Stimulated activated CD4-positive, alpha-beta T cell treated with anti-CD3 and anti-CD28 coated beads, TNF-alpha, amount 100 ng/mL, for 24 hours (primary cell): ENCODE measurements at places on chromosomes 12 and 14.

DNA sequence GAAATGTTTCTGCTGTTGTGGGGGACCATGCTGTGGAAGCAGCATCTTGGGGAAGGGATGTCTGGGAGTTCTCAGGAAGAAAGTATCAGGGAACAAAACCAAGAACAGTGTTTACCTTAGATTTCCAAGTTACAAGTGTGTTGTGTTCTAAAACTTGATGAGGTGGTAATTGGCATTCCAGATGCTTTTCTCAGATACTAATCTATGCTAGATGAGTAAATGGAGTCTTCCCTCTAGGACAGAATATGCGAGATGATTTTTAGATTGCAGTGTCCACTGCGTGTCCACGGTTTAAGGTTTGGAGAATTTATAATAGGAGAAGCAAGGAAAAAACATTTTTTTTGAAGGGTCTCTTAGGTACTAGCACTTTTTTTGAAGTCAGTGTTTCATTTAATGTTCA is 436.5 kb downstream of the PCNX1 start:
- no peak for DNase-seq

- no peak for DNase-seq
Measured at GRCh38 chr12:53046655-53047220, 3.1 kb upstream of the TNS2 start.

DNA sequence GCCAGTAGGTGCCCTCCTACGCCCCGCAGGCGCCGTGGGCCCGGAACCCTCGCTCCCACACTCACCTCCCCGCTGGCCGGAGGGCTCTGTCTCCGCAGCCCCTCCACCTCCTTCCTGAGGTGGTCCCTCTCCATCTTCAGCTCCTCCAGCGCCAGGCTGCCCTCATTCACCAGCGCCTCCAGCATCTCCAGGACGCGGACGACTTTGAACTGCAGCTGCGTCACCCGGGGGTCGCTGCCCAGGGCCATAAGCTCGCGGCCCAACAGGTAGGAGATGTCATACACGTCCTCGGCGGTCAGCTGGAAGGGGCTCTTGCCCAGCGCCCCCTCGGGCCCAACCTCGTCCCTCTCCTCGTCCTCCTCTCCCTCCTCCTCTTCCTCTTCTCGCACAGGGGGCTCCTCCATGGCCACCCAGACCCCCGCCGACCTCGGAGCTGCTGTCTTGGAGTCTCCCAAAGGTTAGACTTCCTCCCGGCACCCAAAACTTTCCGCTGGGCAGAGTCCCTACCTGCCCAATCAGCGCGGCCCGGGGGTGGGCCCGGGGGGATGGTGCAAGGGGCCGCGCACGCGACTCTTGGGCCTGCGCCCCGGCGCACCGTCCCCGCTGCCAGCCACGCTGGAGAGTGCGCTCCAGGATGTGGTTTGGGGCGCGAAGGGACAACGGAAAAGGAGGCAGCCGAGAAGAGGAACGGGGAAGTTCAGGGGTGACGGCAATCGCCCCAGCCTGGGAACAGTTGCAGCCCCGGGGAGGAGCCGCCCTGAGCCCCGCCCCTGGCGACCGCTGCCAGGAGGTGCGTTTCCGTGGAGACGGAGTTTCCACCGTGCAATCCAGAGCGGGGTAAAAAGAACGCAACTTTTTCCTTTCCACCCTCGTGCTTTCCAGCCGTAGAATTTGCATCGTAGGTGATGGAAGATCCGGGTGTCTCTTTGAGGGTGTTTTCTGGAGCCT is at the start of gene RILPL2:
Gene RILPL2, minus strand, starts transcription at position 668 of the 948 bp plus-strand sequence. Its CDS starts 264 bp downstream, at position 404.
- peak; percentile 96 for DNase-seq

DNA sequence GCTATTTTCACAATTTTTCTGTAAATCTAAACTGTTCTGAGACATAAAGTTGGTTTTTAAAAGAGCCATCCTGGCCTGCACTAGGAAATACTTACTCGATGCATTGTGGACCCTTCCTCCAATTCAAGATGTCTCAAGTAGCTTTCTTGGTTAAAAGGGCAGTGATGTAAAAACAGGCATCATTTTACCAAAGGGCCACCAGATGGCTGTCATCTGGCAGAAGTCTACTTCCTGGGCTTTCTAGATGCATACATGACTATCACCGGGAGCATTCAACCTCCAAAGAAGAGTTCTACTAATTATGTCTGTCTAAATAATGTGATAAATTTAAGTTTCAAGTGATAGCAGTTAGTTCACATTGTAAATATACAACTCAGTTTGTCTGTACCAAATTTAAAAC is 96.8 kb upstream of the FRMD6 start:
- no peak for DNase-seq

DNA sequence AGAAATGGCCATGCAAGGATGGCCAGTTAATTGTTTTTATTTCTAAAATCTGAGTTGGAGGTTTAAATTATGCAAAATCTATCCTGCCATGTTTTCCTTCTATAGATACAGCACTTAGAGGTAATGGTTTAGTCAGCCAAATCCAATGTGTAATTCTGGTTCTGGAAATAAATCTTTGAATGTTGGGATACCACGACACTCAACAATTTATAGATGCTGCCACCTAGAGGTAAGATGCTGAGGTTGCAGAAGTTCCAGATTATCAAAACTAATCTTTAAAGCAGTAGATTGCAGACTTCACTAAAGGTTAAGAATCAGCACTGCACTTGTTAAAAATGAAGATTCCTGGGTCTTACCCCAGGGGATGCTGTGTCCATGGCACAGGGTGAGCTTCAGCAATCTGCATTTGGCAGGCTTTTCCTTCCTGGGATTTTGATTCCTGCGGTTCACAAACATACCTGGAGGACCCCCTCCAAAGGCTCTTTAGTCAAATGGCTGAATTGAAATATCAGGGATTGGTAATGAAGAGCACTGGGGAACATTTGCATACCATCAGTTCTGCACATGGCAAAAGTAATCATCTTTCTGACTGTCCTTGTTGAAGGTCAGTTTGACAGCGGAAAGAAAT is 53.4 kb upstream of the ANO4 start:
- DNase-seq, result no peak

DNA sequence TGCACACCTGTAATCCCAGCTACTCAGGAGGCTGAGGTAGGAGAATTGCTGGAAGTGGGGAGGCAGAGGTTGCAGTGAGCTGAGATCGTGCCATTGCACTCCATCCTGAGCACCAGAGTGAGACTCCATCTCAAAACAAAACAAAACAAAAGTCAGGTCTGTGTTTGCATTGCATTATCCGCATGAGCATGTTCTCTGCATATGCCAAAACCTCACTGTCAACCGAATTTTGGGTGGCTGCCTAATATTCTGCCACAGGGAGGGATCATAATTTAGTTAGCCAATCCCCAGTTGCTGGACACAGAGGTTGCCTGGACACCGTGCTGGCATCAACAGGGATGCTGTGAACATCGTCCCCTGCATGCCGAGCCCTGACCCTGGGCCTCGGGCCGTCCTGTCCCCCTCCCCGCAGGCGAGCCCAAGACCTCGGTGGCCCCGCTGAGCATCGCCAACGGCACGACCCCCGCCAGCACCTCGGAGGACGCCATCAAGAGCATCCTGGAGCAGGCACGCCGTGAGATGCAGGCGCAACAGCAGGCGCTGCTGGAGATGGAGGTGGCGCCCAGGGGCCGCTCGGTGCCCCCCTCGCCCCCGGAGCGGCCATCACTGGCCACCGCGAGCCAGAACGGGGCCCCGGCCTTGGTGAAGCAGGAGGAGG is 49.2 kb downstream of the PHETA1 start:
- no peak for DNase-seq

DNA sequence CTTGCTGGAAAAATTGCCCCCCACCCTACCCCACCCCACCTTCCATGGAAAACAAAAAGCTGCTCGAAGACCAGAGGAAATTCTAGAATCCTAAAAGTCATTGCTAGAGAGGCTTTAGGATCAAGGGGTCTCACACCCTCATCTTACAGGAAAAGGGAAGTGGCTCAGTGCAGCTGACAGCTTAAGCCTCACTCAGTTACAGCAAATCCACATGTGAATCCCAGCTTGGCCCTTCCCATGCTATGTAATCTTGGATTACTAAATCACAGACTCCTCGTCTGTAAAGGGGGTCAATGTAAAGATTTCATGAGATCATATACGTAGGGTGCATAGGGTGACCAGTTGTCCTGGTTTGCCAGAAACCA is 25.9 kb downstream of the CMKLR1 start:
- DNase-seq, result no peak

DNA sequence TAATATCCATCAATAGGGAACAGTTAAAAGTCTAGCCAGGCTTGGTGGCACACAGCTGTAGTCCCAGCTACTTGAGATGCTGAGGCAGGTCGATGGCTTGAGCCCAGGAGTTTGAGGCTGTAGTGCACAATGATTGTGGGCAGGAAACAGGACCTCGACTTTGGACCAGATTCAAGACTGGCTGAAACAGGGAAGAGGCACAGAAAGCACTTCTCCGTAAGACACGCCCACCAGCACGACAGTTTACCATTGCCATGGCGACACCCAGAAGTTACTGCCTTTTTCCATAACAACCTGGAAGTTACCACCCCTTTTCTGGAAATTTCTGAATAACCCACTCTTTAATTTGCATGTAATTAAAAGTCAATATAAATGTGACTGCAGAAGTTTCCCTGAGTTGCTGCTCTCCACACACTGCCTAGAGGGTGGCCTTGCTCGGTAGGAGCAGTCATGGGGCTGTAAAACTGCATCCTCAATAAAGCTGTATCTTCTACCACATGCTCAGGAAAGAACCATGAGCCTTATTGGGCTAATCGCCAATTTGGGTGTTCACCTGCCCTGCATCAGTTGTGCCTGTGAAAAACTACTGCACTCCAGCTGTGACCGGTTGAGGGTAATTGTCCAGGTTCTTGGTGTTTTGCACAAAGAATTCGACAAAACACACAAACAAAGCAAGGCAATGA is 4.6 kb upstream of the LRRC23 start:
- no peak for DNase-seq

- DNase-seq, result no peak
Measured at GRCh38 chr14:88245321-88245720, 77.7 kb downstream of the KCNK10 start.

DNA sequence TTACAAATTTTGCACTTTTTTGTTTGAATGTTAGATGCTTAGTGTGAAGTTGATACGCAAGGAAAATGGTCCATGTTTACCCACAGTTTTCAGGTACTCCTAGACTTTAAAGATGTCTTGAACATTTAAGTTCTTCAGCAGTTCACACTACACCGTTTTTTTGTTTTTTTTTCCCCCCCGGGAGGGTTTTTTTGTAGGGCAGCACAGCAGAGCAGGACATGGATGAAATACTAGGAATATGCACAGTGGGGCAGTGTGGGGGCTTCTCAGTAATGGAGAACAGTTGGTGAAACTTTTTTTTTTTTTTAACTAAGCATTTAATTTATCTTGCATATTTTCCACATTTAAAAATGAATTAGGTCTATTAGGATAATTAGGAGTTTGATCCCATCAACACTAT is 4.9 kb downstream of the RAN start:
- DNase-seq, result no peak

GRCh38 chr14:23521785-23522640 is 29.6 kb downstream of the ZFHX2 start:
- no peak for DNase-seq

DNA sequence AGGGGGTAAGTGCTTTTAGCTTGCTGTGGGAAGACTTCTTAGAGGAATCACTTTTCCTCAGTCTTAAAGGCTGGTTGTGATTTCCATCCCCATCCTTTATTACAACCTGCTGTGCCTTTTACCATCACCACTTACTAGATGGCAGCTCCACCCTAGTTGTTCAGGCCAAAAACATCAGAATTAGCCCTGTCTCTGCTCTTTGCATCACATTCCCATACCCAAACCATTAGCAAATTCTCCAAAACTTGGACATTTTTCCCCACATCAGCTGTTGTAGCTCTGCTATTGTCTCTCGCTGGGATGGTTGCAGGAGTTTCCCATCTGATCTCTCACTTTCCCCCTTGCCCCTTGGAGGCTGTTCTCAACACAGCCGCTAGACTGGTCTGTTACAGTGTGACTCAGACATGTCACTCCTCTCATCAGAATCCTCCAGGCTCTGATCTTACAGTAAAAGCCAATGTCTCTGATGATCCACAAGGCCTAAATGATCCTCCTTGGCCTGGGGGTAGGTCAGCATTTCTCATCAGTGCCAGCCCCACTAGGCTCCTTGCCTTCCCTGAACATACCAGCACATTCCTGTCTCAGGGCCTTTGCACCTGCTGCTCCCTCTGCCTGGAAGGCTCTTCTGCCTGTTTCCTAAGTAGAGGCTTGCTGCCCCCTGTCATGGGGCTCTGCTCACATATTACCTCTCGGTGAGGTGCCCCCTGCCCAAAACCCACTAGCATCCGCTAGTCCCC is 102.5 kb downstream of the BEGAIN start:
- no peak for DNase-seq

DNA sequence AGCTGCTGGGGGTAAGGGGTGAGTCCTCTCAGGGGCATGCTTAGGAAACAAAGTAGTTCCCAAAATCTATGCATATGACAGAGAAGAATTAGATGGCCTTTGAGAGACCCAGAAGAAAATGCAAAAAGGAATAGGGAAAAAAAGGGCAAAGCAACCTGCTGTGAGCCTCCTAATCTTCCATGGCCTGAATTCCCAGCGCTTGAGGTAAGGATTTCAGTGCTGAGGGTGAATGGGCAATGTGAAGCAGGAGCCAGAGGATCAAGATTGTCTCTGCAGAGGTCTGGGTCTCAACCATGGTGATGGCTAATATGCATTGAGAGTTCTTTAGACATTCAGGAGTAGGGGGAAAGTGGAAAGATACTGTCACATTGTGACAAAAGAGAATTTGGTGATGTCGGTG is 31.5 kb downstream of the GPR65 start:
- no peak for DNase-seq

- DNase-seq, result no peak
Measured at GRCh38 chr14:87017335-87017734, 975.6 kb downstream of the GALC start.

- DNase-seq, result no peak
Measured at GRCh38 chr12:5236022-5236640, 192.5 kb downstream of the KCNA5 start.

DNA sequence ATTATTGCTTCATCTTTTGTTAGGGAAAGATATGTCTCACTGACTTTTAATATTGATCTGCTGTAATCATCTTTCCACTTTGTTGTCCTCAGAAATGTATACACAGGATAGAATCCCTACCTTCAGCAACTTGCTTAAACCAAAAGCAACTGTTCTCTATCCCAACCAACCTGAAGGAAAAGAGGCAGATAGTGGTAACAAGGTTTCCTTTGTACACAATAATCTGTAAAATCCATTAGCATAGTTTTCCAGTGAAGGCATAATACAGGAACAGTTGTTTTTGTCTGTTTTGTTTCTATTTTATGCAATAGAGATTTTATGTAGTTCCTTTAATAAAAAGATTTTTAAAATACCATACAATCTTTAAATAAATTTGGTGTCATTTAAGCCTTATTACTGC is 170.5 kb downstream of the PIK3C2G start:
- DNase-seq, result no peak
